Activated naive CD4-positive, alpha-beta T cell treated with anti-CD3 and anti-CD28 coated beads, Interleukin-2, amount 50 U/mL, for 72 hours (primary cell): ENCODE measurements at places on chromosomes 4 and X. TPM values are rescaled to one million over a fixed set of nuclear protein-coding genes. Genes with fewer than 3 reads are reported as not detected.

Gene CA5B
- 12.4 TPM for total RNA-seq

Gene TMEM185A
- total RNA-seq: 21.5 TPM

Gene BEX5
- 4.3 TPM for total RNA-seq

Gene HPGDS
- not detected for total RNA-seq

DNA sequence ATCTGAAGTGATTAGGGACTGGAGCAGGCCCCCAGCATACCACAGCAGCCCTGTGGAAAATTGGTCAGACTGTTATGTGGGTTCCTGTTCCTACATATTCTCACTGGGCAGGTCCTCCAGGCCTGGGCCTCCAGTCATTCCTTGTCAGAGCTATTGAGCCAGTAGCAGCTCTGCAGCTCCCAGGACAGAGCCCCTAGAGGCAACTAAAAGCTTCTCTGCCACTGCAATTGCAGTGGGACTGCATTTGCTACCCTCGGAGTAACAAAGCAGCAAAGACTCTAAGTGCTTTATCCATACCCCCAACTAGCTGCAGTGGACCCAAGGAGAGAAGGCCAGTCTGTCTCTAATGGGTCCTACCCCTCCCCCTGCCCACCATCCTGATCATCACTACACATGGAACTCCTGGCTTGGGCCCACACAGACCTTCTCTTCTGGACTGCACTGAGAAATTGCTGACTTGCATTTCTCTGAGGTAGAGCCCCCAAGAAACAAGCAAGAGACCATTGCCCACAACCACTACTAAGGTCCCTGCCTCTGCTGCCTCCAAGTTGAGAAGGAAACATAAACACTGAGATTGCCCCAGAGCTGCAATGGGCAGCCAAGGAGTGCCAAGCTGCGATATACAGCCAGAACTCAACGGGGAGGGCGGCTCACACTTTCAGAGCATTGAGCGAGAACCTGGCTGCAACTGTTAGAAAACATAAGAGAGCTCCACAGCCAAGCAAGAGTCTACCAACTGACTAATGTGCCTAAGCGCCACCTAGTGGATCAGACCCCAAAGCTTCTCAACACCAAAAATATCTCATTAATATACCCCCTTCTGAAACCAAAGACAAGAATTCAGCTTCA, 738.7 kb upstream of the NDST4 start:
- no peak for DNase-seq

- DNase-seq: no peak
These were observed 66.9 kb upstream of the PLAC1 start for GRCh38 chrX:134725103-134725690.

- peak; percentile 7 for DNase-seq
These were observed at the start of gene IGFBP7 for GRCh38 chr4:57109847-57110639. Gene IGFBP7, minus strand, starts transcription at chr4:57110385. Its CDS starts 34 bp downstream, at chr4:57110351.

DNA sequence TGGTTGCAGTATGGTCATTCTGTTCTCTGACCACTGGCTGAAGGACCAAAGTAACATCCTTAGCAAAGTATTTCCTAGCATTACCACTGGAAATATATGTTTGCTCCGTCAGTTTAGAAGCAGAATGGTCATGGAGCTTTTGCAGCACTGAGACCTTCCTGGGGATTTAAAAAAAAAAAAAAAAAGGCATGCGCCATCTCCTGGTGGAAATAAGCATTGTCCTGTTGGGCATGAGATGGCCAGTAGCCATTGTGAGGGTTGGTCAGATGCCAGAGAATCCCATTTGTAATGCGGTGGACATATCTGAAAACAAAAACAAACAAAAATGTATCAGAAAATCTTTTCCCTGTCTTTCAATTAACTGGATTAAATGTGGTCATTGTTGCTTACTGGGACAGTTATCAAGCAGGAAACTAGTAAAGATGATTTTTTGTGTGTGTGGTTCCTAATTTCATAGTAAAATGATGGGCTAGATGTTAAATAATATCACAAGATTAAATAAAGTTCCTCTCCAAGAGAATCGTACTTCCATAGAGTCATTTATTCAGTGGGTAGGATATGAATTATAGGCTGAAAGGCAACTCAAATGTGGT, 139.6 kb downstream of the SOWAHB start:
- no peak for DNase-seq

DNA sequence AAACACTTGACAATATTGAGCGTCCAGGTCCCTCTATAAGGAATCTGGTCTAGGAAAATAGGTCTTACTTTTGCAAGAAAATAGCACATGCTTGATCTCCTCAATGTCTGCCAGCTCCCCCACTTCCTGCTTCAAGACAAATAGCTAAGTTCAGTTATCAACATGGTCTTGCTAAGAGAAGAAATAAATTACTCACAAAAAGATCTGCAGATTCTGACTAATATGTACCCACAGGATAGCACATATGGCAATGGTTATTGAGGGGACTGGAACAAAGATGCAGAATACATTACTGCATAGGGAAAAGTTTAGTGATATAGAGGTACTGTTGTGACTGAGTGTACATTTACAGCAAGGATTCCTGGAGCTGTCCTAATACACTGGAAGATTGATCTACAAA, 457.5 kb upstream of the GRID2 start:
- no peak for DNase-seq

- peak; percentile 2 for DNase-seq
These were observed 200.5 kb downstream of the FAM133A start for GRCh38 chrX:93874554-93874953.

DNA sequence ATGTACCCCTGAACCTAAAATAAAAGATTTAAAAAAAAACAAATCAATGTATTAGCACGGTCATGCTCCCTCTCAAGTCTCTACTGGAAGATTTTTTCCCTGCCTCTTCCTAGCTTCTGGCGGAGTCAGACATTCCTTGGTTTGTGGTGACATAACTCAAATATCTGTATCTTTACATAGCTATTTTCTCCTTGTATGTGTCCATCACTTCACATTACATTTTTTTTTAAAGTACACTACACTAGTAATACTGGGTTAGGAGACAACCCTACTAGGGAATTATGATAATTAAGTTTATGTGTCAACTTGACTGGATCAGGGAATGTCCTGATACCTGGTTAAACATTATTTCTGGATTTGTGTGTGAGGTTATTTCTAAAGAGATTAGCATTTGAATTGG, 1197.9 kb downstream of the TECRL start:
- DNase-seq: no peak

DNA sequence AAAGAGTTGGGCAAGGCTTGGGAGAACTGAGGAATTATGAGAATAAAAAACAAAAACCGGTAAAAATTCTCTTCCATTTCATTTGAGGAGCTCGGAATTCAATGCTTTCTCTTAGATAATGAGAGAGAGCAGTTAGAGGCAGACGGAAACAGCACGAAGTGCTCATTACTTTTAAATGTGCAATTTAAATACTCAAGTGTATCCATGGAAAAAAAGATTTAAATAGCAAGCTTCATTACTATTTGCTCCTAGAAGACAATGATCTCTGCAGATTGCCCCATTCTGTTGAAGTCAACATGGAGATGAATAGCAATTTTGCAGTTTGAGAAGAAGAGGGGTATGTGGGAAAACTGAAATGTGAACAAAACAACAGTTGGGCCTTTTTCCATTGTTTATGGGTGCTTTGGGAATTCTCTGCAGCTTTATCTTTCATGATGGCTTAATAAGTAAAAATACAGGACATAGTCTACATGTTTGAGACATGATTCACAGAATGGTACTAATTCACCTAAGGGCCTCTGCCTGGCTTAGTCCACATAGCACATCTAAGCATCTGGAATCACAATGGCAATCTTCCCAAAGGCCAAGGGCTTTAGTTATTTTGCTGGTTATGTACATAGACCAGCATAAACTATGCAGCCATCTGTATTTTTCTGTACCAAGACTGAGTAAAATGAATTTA, 512.7 kb upstream of the FAT1 start:
- no peak for DNase-seq

- no peak for DNase-seq
These were observed 27.8 kb downstream of the FAM184B start for GRCh38 chr4:17753646-17754045.
